CD4-positive, alpha-beta T cell treated with Interleukin-6 for 4 hours (primary cell): ENCODE measurements at places on chromosomes 7 and 10.

DNA sequence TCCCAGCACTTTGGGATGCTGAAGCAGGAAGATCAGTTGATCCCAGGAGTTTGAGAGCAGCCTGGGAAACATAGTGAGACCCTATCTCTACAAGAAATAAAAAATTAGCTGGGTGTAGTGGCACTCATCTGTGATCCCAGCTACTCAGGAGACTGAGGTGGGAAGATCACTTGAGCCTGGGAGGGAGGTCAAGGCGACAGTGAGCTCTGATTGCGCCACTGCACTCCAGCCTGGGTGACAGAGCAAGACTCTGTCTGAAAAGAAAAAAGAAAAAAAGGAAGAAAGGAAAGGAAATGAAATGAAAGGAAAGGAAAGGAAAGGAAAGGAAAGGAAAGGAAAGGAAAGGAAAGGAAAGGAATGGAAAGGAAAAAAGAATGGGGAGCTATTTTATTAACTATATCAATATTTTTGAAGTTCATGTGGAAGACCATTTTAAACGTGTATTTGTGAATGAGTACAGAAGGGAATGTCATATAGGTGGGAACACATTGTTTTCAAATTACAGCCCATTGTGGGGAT, 7.1 kb upstream of the IFIT2 start:
- DNase-seq = no peak

- peak; percentile 96 for DNase-seq
Measured at GRCh38 chr10:72297281-72297804, 23.6 kb downstream of the DDIT4 start.

DNA sequence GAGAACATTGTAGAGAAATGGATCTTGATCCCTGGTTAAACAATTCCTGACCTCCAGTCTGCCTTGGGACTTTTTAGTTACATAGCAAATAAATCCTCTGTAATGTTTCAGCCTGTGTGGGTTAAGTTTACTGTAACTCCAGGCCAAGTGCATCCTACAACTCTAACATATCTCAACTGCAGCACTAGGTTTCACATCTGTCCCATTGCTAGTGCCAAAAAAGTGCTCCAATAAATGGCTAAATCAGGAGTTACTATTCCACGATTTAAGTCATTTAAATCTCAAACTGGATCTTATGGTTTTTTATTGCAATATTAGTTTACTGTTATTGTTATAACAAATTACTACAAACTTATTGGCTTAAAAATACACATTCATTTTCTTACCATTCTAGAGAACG, 479.6 kb downstream of the GPAM start:
- no peak for DNase-seq

DNA sequence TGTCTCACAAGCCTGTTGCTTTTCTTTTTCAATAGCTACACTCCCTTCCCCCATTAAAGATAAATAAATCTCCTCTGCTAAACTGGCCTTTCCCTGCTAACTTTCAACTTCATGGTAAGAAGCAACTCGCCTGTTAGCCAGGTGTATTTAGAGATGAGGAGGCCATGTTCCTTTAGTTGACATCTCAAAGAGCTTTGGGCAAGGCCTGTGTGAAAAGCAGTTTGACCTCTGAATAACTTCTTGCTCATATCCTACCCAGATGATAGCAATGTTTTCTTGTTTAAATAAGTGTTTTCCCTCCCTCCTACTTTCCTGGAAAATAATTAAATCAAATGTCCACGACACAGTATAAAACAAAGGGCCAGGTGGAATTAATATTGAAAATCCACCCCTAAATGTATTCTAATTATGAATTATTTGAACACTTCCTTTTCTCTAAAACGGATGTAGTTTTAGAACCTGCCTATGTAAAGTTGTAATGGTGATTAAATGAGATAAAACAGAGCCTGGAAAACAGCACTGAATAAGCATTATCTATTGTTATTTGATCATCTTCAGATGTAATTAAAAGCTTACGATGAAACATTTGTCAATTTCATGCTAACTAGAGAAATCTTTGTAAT, 78.5 kb downstream of the HGF start:
- DNase-seq = no peak

GRCh38 chr10:22316286-22317075, at the start of gene COMMD3:
TSS of gene COMMD3 (plus strand) at chr10:22316388. CDS start at chr10:22316418, 30 bp downstream.
- DNase-seq = peak; percentile 84
